ENCODE measurements at places on chromosomes 1 and 21.
A peak's percentile ranks its signal among the peaks of the same experiment; 100 is the strongest.

DNA sequence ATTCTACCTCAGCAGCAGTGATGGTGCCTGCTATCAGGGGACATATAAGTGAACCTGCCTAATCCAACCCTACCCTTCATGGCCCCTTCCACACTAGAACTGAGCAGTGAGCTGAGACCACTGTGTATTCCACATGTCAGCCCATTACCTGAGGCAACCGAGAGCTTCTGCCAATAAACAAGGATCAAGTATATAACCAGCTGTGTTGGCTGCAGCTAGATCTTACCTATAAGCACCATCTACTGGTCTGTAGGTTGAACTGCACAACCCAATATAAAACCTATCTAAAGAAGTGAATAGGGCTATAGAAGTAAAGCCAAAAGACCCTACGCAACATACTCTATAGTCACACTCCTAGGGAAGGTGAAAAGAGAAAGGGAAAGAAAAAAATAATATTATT, 376.9 kb downstream of the HHIPL2 start:
- peak; percentile 33 for DNase-seq

DNA sequence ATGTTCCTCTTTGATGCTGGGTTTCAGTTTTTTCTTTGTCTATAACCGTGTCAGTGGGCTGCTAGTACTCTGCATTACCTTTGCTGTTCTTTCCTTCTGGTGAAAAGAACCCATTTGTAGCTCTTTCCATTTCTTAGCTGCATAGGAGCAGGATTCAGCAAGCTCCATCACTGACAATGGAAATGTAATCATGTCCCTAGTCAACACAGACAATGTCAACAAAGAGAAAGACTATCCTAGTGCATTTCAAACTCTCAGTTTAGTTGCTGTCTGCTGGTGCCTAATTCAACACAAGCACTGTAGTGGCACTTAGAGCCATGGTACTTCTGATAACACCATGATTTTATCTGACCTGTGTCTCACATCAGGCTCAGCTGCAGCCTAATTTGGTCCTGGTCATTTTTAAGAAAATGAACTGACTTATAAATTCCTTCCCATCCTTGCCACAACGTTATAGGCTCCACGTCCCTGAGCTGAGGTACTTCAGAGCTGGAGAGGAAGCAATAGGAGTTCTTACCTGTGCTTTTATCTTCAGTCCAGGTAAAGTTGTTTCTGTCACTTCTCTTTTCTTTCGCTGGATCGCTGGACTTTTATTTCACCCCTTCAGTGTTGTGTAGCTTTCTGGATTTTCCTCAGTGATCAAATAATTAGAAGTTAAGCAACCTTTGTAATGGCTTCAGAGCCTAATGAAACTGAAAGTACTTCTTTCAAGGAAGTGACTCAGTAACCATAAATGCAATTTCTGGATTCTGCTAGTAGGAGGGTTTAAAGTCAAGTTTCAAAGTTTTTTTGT, at the start of gene GBP3:
TSS of gene GBP3 (minus strand) at position 700 of the 793 bp plus-strand sequence. CDS start 2,145 bp downstream, outside the sequence.
- peak; percentile 24 for DNase-seq

DNA sequence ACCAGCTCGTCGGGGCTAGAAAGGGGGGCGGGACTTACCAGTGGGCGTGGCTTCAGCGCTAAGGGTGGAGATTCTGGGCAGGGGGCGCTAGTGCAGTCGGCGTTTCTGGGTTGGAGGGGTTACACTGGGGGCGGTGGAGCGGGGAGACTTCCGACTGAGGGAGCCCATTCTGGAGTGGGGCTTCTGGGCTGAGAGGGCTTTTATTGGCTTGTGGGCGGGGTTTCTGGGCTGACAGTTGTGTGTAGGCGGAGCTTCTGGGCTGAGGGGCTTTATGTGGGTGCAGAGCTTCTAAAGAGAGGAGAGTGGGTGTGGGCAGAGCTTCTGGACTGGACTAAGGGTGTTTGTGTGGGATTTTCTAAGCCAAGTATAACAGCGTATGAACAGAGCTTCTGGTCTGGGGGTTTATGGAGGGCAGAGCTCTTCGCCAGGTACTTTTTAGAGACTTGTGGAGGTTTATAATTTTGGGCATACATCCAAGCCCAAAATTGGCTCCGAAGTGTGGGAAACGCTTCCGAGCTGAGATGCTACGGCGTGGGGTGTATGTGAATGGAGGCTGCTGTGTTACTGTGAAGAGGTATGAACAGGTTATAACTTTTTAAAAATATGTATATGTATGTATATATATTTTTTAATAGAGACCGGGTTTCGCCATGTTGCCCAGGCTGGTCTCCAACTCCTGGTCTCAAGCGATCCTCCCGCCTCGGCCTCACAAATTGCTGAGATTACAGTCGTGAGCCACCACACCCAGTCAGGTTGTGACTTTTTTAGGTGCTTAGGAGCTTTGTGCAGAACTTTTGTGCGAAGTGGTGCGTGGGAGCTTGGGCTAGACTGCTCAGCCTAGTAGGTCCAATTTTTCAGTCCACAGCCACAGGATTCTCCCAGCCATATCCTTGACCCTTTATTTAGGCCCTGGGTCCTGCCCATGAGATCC, 825 bp downstream of the TMEM39B start:
- no peak for DNase-seq

GRCh38 chr1:75725266-75725665, 757 bp downstream of the ACADM start:
- DNase-seq = no peak

- no peak for DNase-seq
These were observed 3.4 kb downstream of the SLC26A9 start for GRCh38 chr1:205939690-205940330.

GRCh38 chr1:41673806-41674205, 189.3 kb upstream of the EDN2 start:
- DNase-seq = no peak

GRCh38 chr1:145719230-145720079, at the start of gene CD160:
Gene CD160, plus strand, starts transcription at chr1:145719499. Its CDS starts 8,829 bp downstream, at chr1:145728328.
- no peak for DNase-seq

GRCh38 chr1:227910511-227911153, 37.1 kb downstream of the WNT9A start:
- no peak for DNase-seq

DNA sequence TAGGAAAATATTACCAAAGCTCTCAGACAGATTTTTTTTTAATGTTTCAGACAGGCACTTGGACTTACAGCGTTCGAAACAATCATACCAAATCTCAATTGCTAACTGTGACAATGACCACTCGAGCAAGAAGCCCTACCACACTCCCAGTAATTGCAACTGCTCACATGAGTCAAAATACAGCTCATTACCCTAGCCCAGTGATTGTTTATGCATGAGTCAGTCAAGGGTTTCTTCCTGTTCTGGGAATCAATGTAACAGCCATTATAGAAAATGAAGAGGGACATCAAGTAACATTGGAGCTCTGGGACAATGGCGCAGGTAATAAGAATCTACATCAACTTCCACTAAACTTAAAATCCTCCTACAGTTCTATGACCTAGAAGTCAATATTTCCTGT, 56.1 kb upstream of the SH3GLB1 start:
- DNase-seq = peak; percentile 71

DNA sequence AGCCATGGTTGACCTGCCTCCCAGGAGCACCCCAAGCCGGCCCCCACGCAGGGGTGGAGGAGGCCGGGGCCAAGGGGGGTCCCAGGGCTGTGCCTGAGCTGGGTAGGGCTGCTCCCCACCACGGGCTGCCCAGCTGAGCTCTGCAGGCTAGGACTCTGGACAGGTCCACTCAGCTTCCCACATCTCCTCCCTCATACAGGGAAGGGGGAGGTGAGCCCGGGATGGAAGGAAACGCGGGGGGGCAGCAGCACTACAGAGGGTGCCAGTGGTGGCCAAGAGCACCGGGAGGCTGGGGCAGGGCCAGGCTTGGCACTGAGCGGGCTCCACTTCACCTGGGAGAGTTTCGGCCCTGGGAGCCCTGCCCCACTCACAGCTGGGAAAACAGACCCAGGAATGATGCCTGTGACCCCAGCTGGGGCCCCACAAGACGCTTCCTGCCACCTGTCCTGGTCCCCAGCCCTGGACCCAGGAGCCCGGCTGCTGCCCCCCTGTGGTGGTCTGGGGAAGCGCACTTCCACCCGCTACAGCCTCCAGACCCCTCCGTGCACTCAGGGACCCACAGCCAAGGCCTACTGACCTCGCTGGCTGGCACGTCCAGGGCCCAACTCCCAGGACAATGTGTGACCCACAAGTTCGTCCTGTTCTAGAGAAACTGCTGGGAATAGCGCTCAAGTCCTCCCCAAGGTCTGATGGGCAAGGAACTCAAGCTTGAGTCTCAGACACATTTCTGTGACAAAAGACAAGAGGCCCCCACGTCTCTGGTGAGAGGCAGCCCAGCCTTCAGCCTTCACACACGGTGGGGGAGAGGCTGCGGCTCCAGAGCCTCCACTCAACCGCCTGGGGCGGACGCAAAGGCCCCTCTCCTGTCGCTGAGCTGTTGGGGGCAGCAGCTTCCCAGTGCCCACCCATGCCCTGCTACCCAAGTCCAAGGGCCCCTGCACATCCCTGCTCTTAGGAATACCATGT, 3.0 kb downstream of the AURKAIP1 start:
- DNase-seq = no peak

- peak; percentile 20 for DNase-seq
These were observed 562.0 kb downstream of the PLPP3 start for GRCh38 chr1:56017336-56017735.

DNA sequence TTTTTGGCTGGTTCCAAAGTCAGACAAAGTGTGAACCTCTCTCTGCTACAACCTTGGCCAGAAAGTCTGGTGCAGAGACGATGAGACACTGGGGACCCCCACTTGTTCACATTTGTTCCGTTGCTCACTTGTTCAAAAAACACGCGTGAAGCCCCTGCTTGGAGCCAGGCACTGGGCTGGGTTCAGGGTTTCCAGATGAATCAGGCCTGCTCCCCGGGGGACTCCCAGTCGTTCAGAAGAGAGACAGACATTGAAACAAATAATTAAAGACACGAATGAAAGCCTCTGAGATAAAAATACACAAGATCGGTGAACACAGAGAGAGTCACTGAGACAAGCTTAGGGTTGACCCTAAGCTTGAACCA, 101.5 kb upstream of the RUNX3 start:
- no peak for DNase-seq

DNA sequence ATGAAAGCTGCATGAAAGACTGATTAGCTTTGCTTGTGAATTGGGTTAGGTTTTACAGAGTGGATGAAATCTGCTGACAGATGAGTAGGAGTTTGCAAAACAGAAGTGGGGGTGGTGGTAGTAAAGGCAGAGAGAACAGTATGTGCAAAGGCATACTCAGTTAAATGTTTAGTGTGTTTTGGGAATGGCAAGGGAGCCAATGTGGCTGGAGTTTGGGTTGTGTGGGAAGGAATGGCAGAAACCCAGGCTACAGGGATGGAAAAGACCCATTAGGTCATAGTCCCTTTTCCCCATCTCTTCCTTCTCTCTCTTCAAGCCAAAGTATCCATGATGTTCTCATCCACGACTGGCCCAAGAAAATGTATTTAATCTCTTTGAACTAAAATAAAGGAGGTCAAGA, 362.2 kb upstream of the LYPLAL1 start:
- no peak for DNase-seq
